ENCODE measurements at places on chromosomes 3 and 15.

DNA sequence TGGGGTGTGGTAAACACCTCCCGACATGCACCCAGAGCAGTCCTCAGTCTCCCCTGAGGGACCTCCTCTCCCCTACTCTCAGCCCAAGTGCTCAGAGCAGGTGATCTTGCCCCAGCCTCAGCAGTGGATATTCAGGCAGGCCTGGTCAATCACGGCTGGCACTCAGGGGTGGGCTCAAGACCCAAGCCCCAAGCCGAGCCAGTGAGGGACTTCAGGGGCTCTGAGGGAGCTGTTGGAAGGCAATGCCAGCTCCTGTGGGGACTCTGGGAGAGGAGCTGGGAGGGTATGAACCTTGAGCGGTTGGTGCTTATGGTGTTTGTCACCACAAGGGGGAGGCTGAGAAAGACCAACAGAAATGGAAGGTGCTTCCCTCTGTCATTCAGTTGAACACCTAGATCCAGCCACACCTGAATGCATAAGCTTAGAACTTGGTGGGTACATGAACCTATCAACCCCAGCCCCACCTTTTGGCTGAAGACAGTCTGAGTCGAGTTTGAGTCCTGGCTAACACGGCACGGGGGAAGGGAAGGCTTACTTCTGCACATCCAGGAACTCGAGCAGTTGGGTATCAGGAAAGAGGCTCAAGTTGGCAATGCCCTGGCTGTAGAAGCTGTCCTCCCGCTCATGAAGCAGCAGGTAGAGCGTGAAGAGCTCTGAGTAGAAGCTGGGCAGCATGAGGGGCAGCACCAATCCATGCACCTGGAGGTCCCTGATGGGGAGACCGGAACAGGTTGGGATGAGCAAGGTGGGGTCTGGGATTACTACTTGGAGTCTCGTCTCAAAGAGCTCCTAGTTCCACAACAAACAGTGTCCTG lies 19.2 kb downstream of the ALS2CL start:
- DNase-seq = no peak

GRCh38 chr3:169660709-169661360 lies 2.7 kb downstream of the MECOM start:
- peak; percentile 57 for DNase-seq

DNA sequence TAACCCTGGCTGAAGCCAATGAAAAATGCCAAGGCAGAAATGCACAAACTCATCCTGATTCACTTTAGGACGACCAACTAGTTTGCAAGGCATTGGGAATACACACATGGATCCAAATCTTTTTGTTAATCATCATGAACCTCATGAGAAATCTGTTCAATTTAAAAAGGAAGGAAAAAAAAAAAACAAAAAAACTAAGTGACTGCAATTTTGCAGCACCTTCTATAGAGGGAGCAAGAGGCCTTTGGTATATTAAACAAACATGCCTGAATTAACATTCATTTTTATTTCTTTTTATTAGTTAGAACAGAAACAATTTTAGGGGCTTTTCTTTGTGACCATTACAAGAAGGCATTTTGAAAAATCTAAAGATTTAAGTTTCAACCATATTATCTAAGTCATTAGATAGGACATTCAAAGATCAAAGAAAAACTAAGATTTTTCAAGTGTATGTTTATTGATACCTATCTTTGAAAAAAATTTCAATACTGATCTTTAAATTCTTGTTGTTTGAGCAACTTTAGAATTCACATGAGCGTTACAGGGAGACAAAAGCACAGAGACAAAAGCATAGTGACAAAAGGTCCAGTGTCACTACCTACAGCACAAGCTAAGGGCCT lies 182.4 kb downstream of the CBLB start:
- DNase-seq = no peak

DNA sequence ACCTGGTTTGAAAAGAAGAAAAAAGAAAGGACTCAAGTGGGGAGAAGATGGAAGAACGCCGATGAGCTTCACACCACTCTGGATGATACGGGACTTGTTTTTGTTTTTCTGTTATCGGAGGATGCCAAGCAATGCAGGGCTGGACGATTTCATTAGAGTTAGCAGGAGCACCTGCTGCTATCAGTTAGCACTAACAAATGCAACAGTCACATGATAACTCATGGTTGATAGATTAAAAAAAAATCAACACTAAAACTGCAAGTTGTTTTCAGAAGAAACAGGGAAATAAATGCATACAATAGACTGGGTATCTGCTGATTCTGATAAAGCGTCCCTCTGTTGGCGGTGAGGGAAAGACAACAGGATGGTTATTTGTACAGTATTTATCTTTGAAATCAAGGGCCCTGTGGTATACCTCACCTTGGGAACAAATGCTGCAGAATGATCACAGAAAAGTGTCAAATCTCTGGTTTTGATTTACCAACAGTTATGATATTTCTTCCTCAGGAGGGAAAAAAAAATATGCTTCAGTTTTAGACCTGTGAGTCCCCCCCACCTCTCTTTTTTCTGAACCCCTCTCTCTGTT lies 575.1 kb downstream of the FOXP1 start:
- no peak for DNase-seq

DNA sequence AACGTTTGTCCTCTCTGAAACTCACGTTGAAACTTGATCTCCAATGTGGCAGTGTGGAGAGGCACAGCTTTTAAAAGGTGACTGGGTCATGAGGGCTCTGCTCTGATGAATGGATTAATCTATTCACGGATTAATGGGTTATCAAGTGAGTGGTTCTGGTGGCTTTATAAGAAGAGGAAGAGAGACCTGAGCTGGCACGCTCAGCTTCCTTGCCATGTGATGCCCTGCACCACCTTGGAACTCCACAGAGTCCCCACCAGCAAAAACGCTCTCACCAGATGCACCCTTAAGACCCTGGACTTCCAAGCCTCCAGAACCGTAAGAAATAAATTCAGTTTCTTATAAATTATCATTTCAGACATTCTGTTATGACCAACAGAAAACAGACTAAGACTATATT lies 2.6 kb downstream of the PPP1R2 start:
- no peak for DNase-seq

DNA sequence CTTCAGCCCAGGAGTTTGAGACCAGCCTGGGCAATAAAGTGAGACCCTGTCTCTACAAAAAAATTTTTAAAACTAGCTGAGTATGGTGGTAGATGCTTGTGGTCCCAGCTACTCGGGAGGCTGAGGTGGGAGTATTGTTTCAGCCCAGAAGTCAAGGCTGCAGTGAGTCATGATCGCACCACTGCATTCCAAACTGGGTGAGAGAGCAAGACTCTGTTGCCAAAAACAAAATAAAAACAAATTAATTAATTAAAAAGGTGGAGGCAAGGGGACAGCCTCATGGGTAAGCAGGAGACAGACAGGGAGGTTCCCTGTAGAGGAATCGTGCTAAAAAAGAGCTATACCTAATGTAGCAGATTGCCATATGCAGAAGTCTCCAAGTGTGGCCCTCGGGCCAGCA lies 12.6 kb downstream of the HAPLN3 start:
- DNase-seq = no peak

Data from T47D (cell line).